Activated naive CD4-positive, alpha-beta T cell treated with anti-CD3 and anti-CD28 coated beads for 36 hours (primary cell): ENCODE measurements at places on chromosomes 13 and 19. TPM values are rescaled to one million over a fixed set of nuclear protein-coding genes. Genes with fewer than 3 reads are reported as not detected.
A peak's percentile ranks its signal among the peaks of the same experiment; 100 is the strongest.

The CYP4F8 gene
- not detected for total RNA-seq

The RFPL4A gene
- not detected for total RNA-seq

- H3K36me3 ChIP-seq = no peaks in the 10 kb centered on the region
- H3K27me3 ChIP-seq = no peaks in the 10 kb centered on the region
- H3K27ac ChIP-seq = no peak overlapping the region
- peaks cover 19% of the 10 kb centered on the region for H3K4me1 ChIP-seq
Measured at GRCh38 chr13:41658057-41658661, 200.8 kb downstream of the RGCC start.

DNA sequence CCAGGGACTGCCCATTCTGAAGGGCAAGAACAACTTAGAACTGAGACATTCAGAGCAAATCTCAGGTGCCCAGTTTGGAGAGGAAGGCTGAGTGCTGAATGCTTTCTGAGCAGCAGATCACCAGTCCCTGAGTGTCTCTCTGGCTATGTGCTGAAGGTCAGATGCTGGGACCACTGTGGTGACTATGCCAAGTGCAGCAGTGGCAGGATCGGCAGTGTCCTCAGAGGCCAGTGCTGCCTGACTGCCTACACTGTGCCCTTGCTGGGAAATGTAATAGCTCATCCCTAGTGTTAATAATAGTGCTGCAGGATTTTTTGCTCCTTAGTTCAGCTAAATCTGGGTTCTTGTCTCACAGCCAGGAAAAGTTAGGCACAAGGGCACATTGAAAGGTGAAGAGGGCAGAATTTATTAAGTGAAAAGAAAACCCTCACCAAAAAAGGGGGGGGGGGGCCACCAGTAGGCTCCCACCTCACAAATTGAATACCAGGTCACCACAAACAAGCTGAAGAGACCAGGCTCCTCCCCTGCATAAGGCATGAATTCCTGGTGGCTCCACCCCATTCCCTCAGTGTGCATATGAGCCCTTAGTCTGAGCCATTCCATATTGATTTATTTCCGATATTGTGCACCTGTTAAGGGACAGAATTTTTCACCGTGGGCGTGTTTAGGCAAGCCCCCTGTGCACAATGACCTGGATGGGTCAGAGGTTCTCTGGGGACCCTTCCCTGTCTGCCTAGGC is 18.5 kb downstream of the RFXAP start:
- H3K27ac ChIP-seq = no peak overlapping the region
- peaks cover 3% of the 10 kb centered on the region for H3K4me1 ChIP-seq
- DNase-seq = no peak

GRCh38 chr19:18131841-18132596 is 20.9 kb upstream of the PIK3R2 start:
- no peaks in the 10 kb centered on the region for H3K4me1 ChIP-seq
- H3K27ac ChIP-seq = no peak overlapping the region
- DNase-seq = no peak
- no peaks in the 10 kb centered on the region for H3K27me3 ChIP-seq
- H3K36me3 ChIP-seq = peaks cover 12% of the 10 kb centered on the region

DNA sequence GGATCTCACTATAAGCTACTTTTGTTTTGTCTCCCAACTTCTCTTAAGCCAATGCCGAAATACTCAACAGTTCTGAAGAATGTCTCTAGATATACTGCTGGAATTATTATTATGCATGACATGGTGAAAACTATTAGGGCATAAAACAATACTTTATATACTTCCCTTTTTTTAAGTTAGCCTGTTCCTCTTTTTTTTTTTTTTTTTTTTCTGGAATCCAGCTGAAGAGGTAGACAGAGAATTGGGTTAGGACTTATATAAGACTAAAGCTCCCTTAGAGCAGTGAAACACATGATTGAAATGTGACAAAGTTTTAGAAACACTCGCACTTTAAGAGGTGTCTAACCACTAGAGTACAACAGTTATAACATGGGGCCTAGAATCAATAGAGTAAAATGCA is 850.9 kb upstream of the PCDH9 start:
- no peak for DNase-seq
- H3K27ac ChIP-seq = no peak overlapping the region
- H3K27me3 ChIP-seq = no peaks in the 10 kb centered on the region
- H3K36me3 ChIP-seq = no peaks in the 10 kb centered on the region

DNA sequence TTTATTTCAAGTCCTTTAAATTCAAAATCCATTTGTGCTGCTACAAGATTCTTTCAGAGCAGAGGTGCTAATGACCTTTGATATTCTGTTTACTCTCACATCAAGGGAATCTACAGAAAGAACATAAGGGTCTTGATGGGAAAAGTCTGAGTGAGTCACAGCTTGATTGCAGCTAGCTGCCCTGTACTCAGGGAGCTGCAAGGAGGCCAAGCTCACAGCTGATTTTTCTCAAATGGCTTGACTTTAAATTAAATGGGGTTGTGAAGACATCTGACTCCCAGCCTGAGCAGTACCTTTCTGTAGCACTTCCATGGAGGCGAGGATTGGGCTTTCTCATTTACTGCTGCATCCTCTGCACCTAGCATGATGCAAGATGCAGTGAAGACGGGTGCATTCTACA is 62.5 kb downstream of the RAP2A start:
- peaks cover 2% of the 10 kb centered on the region for H3K27me3 ChIP-seq
- no peak overlapping the region for H3K4me3 ChIP-seq
- H3K36me3 ChIP-seq = no peaks in the 10 kb centered on the region
- H3K4me1 ChIP-seq = no peaks in the 10 kb centered on the region

- H3K4me1 ChIP-seq = peaks cover 61% of the 10 kb centered on the region
- no peak for DNase-seq
- H3K27me3 ChIP-seq = no peaks in the 10 kb centered on the region
Measured at GRCh38 chr13:99074693-99075092, 96.8 kb upstream of the DOCK9 start.

- no peak overlapping the region for H3K27ac ChIP-seq
- H3K36me3 ChIP-seq = no peaks in the 10 kb centered on the region
- H3K4me3 ChIP-seq = no peak overlapping the region
- no peaks in the 10 kb centered on the region for H3K4me1 ChIP-seq
- DNase-seq = no peak
- H3K27me3 ChIP-seq = no peaks in the 10 kb centered on the region
Measured at GRCh38 chr13:107743100-107743499, 472.2 kb downstream of the LIG4 start.

GRCh38 chr13:103883698-103884097 is 817.5 kb upstream of the SLC10A2 start:
- no peaks in the 10 kb centered on the region for H3K27me3 ChIP-seq
- H3K36me3 ChIP-seq = no peaks in the 10 kb centered on the region
- no peak overlapping the region for H3K4me3 ChIP-seq
- no peak overlapping the region for H3K27ac ChIP-seq

DNA sequence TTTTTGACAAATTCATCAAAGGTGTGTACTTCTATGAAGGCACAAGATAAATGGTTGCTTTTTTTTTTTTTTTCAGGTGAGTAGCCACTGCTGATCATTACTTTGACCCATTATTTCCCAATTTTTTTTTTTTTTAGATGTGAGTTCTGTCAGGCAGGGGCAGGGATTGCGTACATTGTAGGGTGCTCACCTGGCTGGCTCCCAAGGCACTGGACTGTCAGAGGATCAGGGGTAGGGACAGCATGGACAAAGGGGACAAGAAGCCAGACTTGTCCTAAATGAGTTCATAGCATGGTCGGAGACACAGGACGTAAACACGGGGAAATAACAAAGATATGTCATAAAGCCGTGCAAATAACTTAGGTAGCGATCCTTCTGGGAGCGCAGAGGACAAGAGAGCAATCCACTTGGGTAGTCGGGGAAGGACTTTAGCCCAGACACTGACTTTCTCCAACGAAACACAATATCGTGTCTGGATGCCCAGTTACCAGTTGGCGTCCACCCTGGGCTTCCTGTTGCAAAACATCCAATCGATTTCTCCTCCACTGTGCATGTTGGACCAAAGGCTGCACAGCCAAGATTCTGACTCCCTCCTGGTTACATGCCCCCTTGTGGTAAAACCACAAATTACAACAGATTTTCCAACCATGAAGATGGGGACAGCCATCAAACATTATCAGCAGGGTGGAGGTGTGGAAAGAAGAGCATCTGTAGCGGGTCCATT is 27.5 kb upstream of the KATNAL1 start:
- peak; percentile 21 for DNase-seq
- no peak overlapping the region for H3K4me3 ChIP-seq
- no peaks in the 10 kb centered on the region for H3K36me3 ChIP-seq
- H3K27ac ChIP-seq = no peak overlapping the region

The COL4A2 gene
- total RNA-seq = not detected

DNA sequence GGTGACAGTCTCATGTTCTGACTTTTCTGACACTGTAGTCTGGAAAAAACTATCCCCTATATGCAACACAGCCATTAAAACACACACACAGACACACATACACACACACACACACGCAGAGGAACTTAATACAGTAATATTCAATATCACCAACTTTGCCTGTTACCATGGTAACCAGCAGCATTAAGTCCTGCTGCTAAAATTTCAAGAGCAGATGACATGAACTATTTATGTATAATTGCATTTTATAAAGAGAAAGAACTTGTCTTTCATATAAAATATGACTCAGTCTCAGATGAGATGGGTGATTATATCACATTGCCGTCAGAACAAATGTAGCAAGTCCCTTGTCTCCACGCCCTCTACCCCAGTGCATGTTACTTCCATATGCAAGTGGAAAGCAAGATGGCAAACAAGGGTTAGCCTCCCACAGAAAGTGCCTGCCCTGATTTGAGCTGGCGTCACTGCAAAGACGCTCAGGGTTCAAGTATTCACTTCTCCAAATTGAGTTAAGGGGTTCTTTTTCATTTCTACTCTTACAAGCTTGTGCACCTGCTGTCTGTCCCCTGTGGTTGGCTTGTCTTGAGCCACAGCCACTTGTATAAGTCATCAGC is 576.8 kb downstream of the UQCRFS1 start:
- no peaks in the 10 kb centered on the region for H3K4me1 ChIP-seq
- no peak overlapping the region for H3K27ac ChIP-seq
- no peaks in the 10 kb centered on the region for H3K36me3 ChIP-seq
- no peak for DNase-seq
- H3K4me3 ChIP-seq = no peak overlapping the region

The CCDC122 gene
- total RNA-seq = 2.2 TPM

- H3K4me1 ChIP-seq = peaks cover 30% of the 10 kb centered on the region
- no peak overlapping the region for H3K27ac ChIP-seq
- no peak for DNase-seq
- H3K36me3 ChIP-seq = peaks cover 12% of the 10 kb centered on the region
Measured at GRCh38 chr13:43072394-43072793, 49.0 kb downstream of the DNAJC15 start.

The GJB2 gene
- 0.72 TPM for total RNA-seq

- H3K27me3 ChIP-seq = no peaks in the 10 kb centered on the region
- no peak for DNase-seq
- no peak overlapping the region for H3K4me3 ChIP-seq
- no peaks in the 10 kb centered on the region for H3K36me3 ChIP-seq
- H3K4me1 ChIP-seq = no peaks in the 10 kb centered on the region
Measured at GRCh38 chr19:29634002-29634401, 27.9 kb downstream of the POP4 start.

DNA sequence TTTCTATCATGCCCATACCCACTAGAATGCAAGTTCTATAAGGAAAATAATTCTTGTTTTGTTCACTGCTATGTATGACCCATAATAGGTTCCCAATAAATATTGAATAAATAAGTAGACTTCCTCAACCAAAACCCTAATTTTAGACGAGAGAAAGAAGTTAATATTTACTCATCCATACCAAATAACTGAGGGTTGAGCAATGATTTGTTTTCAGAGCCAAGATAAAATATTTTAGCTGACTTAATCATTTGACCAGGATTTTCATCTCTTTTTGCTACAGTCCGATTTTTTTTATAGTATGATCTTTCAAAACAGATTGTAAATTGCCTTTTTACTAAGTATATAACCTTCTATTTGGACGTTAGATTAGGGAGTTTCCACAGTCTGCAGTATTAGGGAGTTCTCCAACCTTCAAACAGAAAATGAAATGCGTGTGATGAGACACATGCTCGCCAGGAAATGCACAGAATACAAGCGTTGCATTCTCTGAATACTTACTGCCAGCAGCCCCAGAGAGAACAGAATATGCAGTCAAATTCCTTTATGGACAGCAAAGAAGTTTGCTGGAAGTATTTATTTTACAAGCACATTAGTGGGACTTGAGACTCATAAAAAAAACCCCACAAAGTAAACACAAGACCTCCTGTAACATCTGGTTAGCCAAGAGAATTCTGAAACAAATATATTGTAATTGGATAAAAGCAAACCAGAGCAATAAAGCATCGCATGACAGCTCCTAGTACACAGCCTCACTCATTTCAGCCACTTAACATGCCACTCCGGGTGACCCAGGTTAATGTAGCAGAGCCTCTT is 230.0 kb downstream of the MYO16 start:
- H3K4me1 ChIP-seq = peaks cover 9% of the 10 kb centered on the region
- peaks cover 2% of the 10 kb centered on the region for H3K27me3 ChIP-seq
- DNase-seq = no peak

- peaks cover 12% of the 10 kb centered on the region for H3K4me1 ChIP-seq
- H3K27ac ChIP-seq = no peak overlapping the region
- DNase-seq = no peak
- no peaks in the 10 kb centered on the region for H3K27me3 ChIP-seq
Measured at GRCh38 chr19:46726971-46727501, 10.1 kb upstream of the PRKD2 start.

DNA sequence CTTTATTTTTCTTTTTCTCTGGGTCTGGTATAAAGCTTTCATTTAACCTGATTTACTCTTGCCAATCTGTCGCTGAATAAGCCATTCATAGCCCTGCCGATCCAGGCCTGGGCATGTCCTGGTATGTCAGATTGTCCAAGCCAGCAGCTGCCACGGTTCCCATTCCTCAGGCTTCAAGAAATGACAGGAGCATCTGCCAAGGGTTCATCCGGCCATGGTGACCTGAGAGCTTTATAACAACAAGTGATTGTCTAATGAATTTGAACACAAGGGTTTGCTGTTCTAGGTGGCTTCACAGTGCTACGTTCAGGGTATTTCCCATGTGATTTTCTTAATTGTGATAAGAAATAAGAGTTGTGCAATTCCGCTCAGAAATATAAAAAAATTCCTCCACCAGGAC is 20.0 kb downstream of the PNMA8A start:
- H3K4me1 ChIP-seq = no peaks in the 10 kb centered on the region
- H3K4me3 ChIP-seq = no peak overlapping the region
- no peak for DNase-seq
- no peaks in the 10 kb centered on the region for H3K36me3 ChIP-seq
- peaks cover 3% of the 10 kb centered on the region for H3K27me3 ChIP-seq

GRCh38 chr13:61021838-61022237 is 393.8 kb downstream of the PCDH20 start:
- H3K4me1 ChIP-seq = no peaks in the 10 kb centered on the region
- H3K27me3 ChIP-seq = no peaks in the 10 kb centered on the region
- no peak overlapping the region for H3K27ac ChIP-seq
- H3K4me3 ChIP-seq = no peak overlapping the region
